ENCODE measurements at places on chromosomes 6 and 20.

- DNase-seq = no peak
Observed at GRCh38 chr6:146106532-146106931, 77.7 kb downstream of the GRM1 start.

- DNase-seq = no peak
Observed at GRCh38 chr6:81786150-81786549, 33.7 kb upstream of the TENT5A start.

GRCh38 chr20:51758978-51759544 is 9.1 kb downstream of the ATP9A start:
- DNase-seq = no peak

GRCh38 chr20:18314786-18315406 is 26.6 kb downstream of the ZNF133 start:
- DNase-seq = no peak

DNA sequence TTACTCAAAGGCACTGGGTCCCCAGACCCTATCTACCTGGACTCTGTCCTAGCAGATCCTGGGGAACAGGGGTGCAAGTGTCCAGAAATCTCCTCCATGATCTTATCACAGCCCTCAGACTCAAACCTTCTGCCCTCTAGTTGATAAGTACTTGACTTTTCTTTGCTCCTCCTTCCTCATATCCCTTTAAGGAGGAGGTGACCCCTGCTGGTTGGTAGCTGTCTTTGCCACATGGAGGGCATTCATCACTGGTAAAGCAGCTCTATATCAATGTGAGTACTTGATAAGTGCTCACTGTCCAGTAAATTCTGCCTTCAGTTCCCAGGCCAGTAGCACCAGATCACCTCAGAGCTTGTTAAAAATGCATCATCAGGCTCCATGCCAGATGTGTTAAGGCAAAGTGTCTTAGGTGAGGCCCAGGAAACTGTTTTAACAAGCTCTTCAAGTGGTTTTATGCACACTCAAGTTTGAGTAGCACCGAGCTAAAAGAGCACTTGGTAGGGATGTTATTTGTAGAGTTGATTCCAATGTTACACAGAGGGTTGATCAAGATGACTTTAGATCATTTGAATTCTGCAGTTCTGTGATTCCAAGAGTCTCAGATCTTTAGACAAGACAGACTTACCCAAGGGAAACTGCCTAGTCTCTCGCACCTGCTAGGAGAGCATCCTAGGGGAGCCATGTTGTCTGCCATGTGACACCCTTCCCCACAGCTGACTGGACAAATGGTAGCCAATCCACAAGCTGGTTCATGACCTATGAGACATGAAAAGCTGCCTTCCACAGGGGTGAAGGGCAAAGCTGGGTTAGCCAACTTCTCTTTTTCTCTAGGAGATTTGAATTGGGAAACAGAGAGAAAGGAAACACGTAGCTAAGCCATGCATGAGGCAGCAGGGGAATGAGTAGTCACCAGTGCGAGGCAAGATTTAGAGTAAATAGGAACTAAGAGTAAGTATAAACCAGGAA is 18.6 kb downstream of the TREML2 start:
- DNase-seq = peak; percentile 45

DNA sequence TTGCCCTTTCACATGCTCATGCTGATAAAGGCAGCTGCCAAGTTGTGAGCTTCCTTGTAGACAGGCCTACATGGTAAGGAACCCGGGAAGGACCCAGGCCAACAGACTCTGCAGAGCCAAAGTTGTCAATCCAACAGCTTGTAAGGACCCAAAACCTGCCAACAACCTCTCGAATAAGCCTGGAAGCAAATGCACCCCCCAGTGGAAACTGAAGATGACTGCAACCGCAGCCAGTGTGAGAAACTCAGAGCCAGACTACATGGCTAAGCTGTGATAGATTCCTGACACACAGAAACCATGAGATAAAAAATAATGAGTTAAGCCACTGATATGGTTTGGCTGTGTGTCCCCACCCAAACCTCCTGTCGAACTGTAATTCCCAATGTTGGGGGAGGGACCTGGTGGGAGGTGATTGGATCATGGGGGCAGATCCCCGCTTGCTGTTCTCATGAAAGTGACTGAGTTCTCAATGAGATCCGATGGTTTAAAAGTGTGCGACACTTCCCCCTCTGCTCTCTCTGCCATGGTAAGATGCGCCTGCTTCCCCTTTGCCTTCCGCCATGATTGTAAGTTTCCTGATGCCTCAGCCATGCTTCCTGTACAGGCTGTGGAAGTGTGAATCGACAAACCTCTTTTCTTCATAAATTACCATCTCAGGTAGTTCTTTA is 18.8 kb upstream of the CLPSL2 start:
- no peak for DNase-seq
